Myometrial cell (primary cell): ENCODE measurements at places on chromosomes 3 and 15. TPM values are rescaled to one million over a fixed set of nuclear protein-coding genes. Genes with fewer than 3 reads are reported as not detected.

SI gene
- total RNA-seq, result not detected in 2 replicates

RPP25 gene
- 0.53 and 1.2 TPM in 2 replicates for total RNA-seq

WDR93 gene
- 1.2 TPM in 1 of 2 replicates, not detected in the other for total RNA-seq

OR4M2 gene
- total RNA-seq, result not detected in 2 replicates

TAGLN3 gene
- 2.7 and 5.5 TPM in 2 replicates for total RNA-seq

FSD2 gene
- not detected in 2 replicates for total RNA-seq

C15orf40 gene
- 8.3 and 9.5 TPM in 2 replicates for total RNA-seq

FGF12 gene
- under 0.01 TPM in 1 of 2 replicates, not detected in the other for total RNA-seq

CCR9 gene
- total RNA-seq, result not detected in 2 replicates

KLHL40 gene
- not detected in 2 replicates for total RNA-seq

GOLGA6B gene
- total RNA-seq, result not detected in 2 replicates

KCNMB3 gene
- 0.71 and 2.9 TPM in 2 replicates for total RNA-seq

SLC22A14 gene
- not detected in 2 replicates for total RNA-seq

SLC28A1 gene
- not detected in 2 replicates for total RNA-seq

ALDH1A3 gene
- 13.3 and 23.4 TPM in 2 replicates for total RNA-seq

CYP19A1 gene
- not detected in 2 replicates for total RNA-seq

RFC4 gene
- 28.3 and 35.6 TPM in 2 replicates for total RNA-seq

PATL2 gene
- total RNA-seq, result not detected in 2 replicates

PLXND1 gene
- 40.1 and 50.2 TPM in 2 replicates for total RNA-seq

DISP2 gene
- under 0.01 and 0.35 TPM in 2 replicates for total RNA-seq

LIPH gene
- total RNA-seq, result under 0.01 and 0.53 TPM in 2 replicates

LDHAL6B gene
- not detected in 2 replicates for total RNA-seq

RYR3 gene
- not detected in 2 replicates for total RNA-seq

ARPP21 gene
- total RNA-seq, result not detected in 2 replicates

GRK7 gene
- total RNA-seq, result under 0.01 TPM in 1 of 2 replicates, not detected in the other

SPSB4 gene
- total RNA-seq, result not detected in 2 replicates

TF gene
- total RNA-seq, result not detected in 2 replicates

CCDC54 gene
- total RNA-seq, result not detected in 2 replicates

CCDC39 gene
- total RNA-seq, result not detected in 2 replicates

DNAH12 gene
- not detected in 2 replicates for total RNA-seq

GOLGA6L9 gene
- total RNA-seq, result under 0.01 and 1.6 TPM in 2 replicates

NAA50 gene
- total RNA-seq, result 130 and 135 TPM in 2 replicates

SLCO3A1 gene
- 2.5 and 2.6 TPM in 2 replicates for total RNA-seq

MUC20 gene
- 1.7 TPM in 1 of 2 replicates, not detected in the other for total RNA-seq

CFAP100 gene
- not detected in 2 replicates for total RNA-seq

LOXL1 gene
- total RNA-seq, result 43.4 and 44.7 TPM in 2 replicates

SUSD5 gene
- total RNA-seq, result 0.35 and 0.58 TPM in 2 replicates
